ENCODE measurements at places on chromosomes 12 and 14. TPM values are rescaled to one million over a fixed set of nuclear protein-coding genes. Genes with fewer than 3 reads are reported as not detected.

TNFAIP2 gene
- total RNA-seq, result 0.90 TPM

WSCD2 gene
- total RNA-seq, result not detected

DNA sequence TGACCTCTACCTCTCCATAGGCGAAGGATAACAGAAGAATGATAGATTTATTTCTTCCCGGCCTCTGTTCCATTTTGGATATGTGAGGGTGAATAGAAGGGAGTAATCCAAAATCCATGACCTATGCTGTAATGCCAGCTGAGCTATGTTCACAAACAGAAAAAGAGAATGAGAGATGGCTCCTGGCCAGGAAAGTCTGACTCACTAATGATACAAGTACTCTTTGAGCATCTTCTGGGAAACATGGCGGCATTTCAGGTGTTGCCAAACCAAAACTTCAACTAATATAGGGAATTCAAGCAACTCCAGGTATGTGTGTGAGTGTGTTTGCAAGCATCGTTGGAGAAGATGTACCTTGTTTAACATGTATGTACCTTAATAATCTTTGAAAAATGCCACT, 55.1 kb downstream of the MED13L start:
- DNase-seq, result no peak

NDUFA9 gene
- 95.2 TPM for total RNA-seq

- DNase-seq, result no peak
These were observed 108.3 kb downstream of the IGF1 start for GRCh38 chr12:102372087-102372486.

MYBPC1 gene
- total RNA-seq, result not detected

GRCh38 chr12:123388951-123389559, 5.1 kb downstream of the KMT5A start:
- DNase-seq, result no peak

DNA sequence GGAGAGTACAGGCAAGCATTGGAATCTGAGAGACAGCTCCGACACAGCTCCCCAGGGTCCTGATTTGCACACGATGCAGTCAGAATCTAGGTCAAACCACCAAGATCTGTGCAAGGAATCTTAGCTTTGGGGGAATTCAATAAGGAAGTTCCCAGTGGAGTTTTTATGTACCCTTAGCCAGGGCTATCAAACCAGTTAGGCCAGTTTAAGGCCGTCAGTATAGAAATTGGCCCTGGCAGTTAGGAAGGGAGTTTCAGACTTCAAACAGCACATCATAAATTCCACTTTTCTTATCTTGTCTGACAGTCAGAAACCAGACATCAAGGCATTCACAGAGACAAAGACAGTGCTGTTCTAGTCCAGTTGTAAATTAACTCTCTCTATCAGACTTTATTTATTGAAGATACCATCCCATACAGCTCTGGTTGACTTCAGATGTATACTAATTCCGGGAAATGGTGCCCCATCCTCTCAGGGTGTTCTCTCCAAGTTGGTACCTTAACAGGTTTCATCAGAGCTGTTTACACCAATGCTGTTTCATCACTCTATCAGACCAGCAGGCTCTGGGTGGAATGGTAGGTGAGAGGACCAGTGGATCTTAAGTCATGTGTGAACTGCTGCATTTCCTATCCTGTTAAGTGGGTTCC, 157.5 kb upstream of the ATF7IP start:
- DNase-seq, result no peak

KRT8 gene
- total RNA-seq, result 0.42 TPM

TGM1 gene
- total RNA-seq, result 3.6 TPM

Measured in CD8-positive, alpha-beta T cell (primary cell).